ENCODE measurements at places on chromosomes 1 and 21.

- no peak for DNase-seq
Measured at GRCh38 chr1:26750428-26750827, 37.3 kb upstream of the PIGV start.

GRCh38 chr21:42706765-42707164, 53.3 kb downstream of the PDE9A start:
- no peak for DNase-seq

DNA sequence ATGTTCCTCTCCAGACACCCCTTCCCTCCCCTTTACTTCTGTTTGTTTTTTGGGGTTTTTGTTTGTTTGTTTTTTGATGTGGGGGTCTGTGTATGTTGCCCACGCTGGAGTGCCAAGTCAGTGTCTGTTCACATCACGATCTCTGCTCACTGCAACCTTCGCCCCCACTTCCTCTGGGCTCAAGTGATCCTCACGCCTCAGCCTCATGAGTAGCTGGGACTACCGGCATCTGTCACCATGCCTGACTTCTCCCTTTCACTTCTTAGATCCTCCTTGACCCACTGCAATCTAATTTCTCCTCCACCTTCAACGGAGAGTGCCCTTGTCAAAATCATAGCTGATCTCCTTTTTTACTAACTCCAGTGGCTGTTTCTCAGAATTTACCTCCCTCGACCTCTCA, 100.7 kb upstream of the KIF26B start:
- no peak for DNase-seq

- no peak for DNase-seq
Measured at GRCh38 chr1:181538836-181539235, 55.5 kb downstream of the CACNA1E start.

GRCh38 chr21:44740742-44741141, 29.4 kb upstream of the TSPEAR start:
- no peak for DNase-seq

- no peak for DNase-seq
Measured at GRCh38 chr1:181484821-181485220, 1.5 kb downstream of the CACNA1E start.
